Activated CD4-positive, alpha-beta T cell treated with anti-CD3 and anti-CD28 coated beads for 36 hours (primary cell): ENCODE measurements at places on chromosomes 5 and 9. TPM values are rescaled to one million over a fixed set of nuclear protein-coding genes. Genes with fewer than 3 reads are reported as not detected.

Gene ASPN
- total RNA-seq, result not detected

Gene PRDM9
- not detected for total RNA-seq

Gene INVS
- total RNA-seq, result 14.1 TPM

Gene SPEF2
- total RNA-seq, result 14.1 TPM

Gene F2RL2
- total RNA-seq, result not detected

Gene FXN
- 23.2 TPM for total RNA-seq

Gene SPATA31A3
- total RNA-seq, result not detected

Gene PCDHB4
- total RNA-seq, result not detected

DNA sequence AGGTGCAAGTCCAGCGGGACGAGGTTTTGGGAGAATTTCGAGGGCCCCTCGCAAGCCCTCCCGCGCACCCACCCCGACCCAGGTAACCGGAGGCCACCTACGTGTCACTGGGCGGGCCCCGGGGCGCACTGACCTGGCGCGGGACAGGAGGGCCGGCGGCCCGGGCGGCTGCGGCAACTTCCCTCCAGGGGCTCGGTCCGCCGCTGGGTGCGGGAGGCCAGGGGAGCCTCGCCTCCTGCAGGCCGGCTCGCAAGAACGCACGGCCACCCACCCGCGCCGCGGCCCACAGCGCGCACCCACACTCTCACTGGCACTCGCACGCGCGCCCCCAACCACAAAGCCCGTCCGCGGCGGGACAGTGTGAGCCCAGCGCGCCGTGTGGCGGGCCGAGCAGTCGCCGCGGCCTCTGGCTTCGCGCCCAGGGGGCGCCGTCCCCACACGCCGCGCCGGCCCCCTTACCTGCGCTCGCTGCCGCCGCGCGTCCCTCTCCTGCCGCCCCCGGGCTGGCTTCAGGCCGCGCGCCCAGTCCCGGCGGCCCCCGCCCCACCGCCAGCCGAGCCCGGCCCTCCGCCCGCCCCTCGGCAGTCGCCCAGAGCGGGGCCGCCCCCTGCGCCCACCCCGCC, 451 bp downstream of the LPAR1 start:
- DNase-seq, result peak; percentile 16

DNA sequence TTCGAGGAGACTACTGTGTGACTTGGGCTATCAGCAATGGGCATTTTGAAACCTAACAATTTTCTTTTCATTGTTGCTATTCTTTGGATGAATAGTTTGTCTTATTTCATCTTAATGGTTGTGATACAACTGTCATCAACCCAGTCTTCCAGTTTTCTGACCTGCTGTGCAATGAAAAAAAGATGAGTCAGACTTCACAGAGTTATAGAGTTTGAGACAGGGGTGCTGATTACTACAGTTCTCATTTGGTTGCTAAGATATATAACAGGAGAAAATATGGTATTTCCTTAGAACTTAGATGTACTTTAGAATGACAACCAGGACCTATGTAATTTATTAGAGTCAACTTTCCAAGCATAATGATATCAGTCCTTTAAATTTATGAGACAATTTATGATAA, 564.4 kb upstream of the NUDT12 start:
- DNase-seq, result no peak

GRCh38 chr9:82382887-82383616, 394.5 kb downstream of the SPATA31D1 start:
- DNase-seq, result no peak

DNA sequence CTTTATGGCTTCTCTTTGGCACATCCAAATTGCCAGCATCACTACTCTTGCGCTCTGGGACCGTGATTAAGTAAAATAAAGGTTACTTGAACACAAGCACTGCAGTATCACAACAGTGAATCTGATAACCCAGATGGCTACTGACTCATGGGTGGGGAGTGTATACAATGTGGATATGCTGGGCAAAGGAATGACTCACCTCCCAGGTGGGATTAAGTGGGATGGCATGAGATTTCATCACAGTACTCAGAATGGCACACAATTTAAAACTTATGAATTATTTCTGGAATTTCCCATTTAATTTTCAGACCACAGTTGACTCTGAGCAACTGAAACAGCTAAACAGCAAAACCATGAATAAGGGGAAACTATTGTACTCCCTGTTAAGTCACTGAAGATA, 4.3 kb downstream of the GFM2 start:
- peak; percentile 57 for DNase-seq

- no peak for DNase-seq
Observed at GRCh38 chr5:52010454-52010853, 627.2 kb downstream of the ISL1 start.

GRCh38 chr5:170270293-170271069, 27.1 kb downstream of the LCP2 start:
- DNase-seq, result no peak

- no peak for DNase-seq
Observed at GRCh38 chr5:83723031-83723430, 2.4 kb upstream of the HAPLN1 start.

- DNase-seq, result no peak
Observed at GRCh38 chr5:81554647-81555046, 160.7 kb upstream of the ACOT12 start.

GRCh38 chr5:50887889-50888633, 221.6 kb downstream of the PARP8 start:
- no peak for DNase-seq

GRCh38 chr9:137046088-137046787, at the start of gene NPDC1:
Gene NPDC1 (minus strand): TSS chr9:137046177. CDS start chr9:137045989, 188 bp downstream.
- peak; percentile 92 for DNase-seq

DNA sequence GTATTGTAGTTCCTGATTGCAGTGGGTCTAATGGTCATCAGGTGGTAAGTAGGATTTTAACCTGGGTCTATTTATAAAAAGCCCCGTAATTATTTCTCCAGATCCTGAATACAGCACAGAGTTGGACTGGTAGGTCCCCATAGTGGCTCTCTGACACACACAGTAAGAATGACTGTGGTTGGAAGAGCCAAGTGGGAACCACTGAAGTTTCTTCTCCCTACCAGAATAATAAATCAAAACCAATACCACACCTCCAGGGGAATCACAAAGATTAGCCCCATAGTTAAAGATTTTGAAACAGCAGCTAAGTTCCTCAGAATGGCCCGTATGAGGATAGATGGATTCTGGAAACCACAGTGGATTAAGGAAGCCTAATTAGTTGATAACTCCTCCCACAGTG, 68.4 kb upstream of the ZFR start:
- DNase-seq, result no peak

GRCh38 chr9:100848726-100849125, 179.8 kb upstream of the PLPPR1 start:
- no peak for DNase-seq

DNA sequence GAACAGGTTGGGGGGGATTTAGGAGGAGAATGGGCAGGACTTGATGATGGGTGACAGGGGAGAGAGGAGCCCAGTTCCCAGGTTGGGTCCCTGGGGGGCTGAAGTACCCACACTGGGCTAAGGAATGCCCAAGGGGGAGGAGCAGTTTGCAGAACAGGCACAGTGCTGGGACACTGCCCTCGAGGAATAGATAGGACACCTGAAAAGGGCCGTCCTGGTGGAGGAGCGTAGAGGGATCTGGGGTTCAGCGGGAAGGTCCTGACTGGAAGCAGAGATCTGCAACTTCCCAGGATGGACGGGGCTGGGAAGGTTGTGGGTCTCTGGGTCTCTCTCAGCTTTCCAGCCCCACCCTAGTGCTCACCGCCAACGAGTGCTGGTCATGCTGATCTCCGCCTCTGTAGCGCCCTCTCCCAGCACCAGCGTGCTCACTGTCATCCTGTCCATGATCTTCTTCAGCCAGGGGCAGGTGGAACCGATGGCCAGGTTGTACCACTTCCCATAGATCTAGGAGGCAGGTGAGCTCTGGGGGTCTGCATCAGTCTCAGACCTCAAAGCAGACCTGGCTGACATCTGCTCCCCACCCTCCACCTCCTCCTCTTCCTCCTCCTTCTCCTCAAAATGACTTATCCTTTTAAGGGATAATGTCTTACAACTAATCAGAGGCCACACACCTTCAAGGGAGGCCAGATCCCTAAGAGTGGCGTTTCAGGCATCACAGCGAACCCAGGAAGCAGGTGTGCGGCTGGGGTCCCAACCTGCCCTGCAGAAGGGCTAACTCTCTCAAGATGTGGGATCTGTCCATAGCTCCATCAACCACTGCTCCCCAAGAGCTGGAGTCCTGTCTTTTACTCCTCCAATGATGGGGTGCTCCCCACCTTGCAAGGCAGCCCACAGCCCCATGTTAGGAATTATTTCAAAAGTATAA, 1.6 kb downstream of the AMBP start:
- DNase-seq, result no peak

DNA sequence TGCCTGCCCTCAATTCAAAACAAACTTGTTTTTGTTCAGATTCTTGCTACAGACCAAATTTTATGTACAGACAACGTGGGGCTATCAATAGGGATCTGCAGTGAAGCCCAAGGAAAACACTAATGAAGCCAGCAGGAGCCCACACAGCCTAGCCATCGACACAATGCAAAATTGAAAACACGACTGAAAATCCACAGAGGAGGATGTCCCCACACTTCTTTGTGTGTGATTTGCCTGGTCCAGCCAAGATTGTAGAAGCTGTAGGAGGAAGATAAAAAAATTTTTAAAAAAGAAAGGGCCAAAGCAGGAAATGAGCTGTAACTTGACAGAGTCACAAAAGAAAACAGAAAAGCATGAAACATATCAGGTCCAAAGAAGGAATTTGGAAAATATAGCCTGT, 34.8 kb downstream of the HTR4 start:
- DNase-seq, result no peak

GRCh38 chr5:149344151-149344550, 1.1 kb upstream of the GRPEL2 start:
- no peak for DNase-seq

DNA sequence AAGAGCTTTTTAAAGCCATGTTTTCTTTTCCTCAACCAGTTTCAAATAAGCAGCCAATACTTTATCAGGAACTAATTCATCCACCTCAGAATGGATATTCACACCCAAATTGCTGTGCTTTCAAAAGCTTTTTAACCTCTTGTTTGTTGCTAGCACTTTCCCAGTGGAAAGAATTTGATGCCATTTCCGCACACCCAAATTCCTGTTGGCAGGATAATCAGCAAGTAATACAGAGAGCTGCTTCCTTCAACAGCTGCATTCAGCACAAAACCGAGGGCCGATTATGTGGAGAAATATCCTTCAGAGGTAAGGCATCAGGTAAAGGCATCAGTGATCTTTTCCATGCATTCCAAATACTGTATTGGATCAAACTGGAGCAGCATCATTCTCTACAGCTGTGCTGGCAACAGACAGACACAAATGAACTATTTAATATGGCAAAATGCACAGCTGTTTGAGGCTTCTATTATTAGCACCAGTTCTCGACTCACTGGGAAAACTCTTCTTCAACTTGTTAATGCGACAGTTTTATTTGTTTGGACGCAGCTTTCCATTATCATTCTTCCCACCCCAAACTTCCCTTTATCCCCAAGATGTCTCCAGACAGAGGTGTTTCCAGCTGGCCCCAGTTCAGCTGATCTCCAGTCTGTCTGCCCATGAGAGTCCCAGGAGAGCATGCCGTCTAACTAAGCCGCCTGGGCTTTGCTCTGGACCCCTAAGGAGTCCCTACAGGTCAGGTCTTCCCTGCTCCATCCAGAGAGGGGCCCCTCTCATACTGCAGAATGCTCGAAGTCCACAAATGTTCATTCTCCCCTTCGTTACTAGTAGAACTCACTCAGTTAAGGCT, 22.2 kb upstream of the MGAT1 start:
- DNase-seq, result no peak

DNA sequence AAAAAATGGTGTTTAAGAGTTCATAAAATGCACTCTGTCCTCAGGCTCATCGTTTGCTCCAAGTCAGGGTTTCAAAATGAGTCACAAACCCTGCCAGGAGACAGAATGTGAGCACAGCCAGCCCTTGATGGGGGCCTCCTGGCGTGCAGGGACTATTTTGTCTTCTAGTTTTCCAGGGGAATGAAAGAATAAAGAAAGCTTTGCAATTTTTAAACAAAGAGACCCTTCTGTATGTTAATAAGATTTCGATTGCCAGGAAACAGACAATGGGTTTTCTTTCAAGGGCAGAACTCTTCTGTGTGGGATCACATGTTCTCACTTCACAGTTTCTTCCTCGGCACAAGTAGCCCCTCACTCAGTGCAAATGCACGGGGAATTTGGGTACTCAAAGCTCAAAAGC, 121.4 kb upstream of the C6 start:
- DNase-seq, result peak; percentile 8

DNA sequence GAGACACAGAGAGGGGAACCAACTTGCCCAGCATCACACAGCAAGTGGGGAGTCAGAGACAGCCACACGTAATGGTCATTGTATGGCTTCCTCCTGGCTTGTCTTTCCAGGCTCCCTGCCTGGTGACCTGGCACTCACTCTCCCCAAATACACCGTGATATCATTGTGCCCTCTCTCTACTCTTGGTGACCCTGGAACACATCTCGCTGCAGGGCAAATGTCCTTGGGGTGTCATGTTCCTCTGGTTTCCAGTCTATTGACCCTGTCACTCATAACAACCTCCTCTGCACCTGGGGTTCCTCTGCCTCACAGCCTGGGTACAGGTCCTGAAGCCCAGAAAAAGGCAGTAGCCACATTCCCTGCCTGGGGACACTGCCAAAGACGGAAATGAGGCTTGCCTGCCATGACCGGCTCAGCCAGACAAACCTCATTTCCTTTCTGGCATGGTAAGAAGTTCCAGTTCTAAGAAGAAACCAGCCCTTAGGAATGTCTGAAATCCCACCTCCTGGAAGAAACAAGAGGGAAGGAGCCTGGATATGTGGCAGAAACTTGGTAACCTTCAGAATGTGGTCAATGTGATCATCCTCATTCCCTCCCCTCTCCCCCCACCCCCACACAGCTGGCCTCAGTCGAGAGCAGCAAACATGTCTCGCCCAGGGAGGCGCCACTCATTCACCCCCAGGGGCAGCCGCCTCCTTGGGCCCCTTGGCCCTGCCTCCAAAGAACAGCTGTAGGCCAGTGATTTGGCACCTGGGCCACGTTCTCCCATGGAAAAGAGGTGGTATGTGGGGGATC, 30.6 kb upstream of the SMU1 start:
- DNase-seq, result no peak

GRCh38 chr9:68739621-68740174, 34.7 kb downstream of the PIP5K1B start:
- DNase-seq, result no peak

DNA sequence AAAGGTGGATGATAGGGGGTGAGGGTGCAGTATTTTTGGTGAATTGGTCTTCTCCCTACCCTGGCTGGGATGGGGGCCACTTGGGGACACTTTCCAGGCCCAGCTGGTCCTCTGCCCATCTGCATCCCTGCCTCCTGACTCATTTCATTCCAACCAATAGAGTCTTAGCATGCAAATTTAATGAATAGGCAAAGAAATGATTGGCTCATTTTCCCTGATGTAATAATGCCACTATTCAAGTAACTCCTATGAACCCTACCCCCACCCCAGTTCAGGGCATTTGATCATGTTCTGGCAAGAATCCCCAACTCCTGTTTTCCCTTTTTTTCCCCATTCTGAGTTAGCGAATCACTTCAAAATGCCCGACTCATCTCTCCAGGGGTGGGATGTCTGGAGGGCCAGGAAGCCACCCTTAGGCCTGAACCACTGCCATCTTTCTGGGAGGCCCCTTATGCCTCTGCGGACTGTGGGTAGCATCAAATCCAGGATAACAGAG, 56.7 kb downstream of the PCDH1 start:
- no peak for DNase-seq
